Putamen (tissue), 1 donor: ENCODE measurements at places on chromosomes 11 and 22.

- no peak for DNase-seq
Measured at GRCh38 chr11:74543991-74544390, 48.4 kb upstream of the POLD3 start.

DNA sequence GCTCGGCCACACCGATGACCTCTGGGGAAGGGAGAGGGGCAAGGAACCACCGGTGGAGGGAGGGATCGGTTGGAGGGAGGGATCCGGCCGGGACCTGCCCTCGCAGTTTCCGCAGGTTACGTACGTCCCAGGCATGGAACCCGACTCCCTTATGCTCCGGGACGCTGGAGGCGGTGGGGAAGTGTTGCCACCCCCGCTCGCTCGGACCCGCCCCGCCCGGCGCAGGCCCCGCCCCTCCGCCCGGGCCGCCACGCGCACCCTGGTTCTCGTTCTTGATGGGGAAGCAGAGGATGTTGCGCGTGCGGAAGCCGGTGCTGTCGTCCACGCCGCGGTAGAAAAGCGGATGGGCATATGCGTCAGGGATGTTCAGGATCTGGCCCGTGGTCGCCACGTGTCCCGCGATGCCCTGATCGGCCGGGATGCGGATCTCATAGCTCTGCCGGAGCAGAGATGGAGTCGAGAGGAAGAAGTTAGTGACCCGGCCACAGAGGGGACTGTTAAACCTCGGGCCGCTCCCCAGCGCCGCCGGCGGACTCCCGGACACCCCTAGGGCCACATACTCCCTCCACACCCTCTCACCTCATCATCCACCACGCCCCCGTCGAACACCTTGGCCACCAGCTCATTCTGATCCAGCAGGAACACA is 89.8 kb downstream of the PDE2A start:
- DNase-seq, result no peak

GRCh38 chr11:112790286-112790685 is 170.9 kb upstream of the NCAM1 start:
- DNase-seq, result no peak

- DNase-seq, result no peak
Measured at GRCh38 chr11:14235701-14236100, 123.3 kb downstream of the RRAS2 start.

DNA sequence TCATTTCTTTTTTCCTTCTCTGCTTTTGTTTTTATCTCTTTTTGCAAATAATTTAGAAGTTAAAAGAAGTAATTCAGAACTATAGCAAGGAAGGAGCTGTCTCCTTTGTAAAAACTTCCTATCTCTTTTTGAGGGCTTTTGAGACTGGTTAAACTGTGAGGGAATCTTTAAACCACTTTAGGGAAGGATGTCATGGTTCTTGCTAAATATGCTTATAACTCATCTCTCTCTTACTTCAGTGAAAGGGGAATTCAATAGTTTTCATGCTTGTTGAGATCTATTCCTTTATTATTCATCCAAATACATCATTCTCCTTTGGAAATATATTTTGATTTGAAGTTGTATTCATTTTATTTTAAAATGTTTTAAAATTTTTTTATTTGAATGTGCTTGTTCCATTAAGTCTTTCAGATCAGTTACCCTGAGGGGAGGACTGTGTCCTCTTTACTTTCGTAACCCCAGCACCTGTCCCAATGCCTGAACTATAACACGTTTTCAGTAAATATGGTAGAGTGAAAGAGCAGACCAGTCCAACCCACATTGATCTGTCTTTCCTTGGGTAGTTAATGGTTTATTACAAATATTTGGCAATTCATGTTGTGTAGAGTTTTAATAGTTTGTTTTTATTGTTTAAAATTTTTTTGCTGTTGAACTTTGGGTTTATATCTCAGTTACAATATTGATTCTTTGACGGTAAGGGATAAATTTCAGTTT is 27.5 kb downstream of the AMOTL1 start:
- DNase-seq, result no peak

GRCh38 chr11:9855579-9856287 is 191.9 kb downstream of the SWAP70 start:
- peak; percentile 25 for DNase-seq

- DNase-seq, result no peak
Measured at GRCh38 chr11:20025332-20025840, 134.9 kb downstream of the DBX1 start.

DNA sequence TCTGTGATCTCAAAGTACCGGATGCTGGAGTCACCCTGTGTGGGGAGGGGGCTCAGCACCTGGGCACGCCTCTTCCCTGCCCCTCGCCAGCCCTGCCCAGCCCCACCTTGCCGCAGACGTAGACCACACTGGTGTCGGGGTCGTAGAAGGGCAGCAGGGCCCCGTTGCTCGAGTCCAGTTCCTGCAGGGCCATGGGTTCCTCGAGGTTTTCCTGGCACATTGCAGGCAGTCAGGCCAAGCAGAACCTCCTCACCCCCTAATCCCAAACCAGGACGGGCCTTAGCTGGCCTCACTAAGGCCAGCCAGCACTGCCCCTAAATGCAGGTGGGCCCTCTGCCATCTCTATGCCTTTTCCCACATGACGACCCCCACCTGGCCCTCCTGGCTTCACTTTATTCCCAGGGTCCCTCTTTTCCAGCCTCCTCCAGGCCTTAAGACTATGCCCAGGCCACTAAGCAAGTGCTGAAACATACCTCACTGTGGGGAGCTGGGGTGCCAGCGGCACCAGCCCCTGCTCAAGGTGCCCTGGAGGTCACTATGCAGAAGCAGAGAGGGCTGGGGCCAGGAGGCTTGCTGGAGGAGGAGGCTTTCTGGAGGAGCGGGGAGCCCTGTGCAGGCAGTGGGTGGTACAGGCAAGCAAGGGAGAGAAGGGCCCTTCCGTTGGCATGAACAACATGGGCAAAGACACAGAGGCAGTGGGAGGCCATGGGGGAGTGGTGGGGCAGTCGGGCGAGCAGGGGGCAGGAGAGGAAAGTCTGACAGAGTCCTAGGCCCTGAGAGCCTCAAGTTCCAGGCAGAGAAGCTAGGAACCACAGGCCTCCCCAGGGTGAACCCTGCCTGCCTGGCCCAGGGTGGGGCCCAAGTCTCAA is 2.8 kb downstream of the CORO1B start:
- DNase-seq, result no peak

DNA sequence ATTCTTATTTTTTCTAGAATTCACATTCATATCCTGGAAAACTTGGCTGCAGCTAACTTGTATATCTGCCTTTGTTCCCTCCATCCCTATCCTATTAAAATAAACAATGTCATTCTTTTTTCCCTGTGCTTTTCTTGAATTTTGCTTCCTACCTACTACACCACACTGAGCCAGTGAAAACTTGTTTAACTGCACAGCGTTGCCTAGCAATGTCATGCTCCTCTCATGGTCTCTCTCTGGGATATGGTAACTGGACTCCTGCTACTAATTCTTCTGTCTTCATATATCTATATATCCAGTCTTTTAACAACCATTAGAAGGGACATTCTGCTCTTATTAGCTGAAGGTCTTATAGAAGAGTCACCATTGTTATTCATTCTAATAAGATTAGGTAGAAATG is 434.4 kb downstream of the METTL15 start:
- DNase-seq, result no peak

DNA sequence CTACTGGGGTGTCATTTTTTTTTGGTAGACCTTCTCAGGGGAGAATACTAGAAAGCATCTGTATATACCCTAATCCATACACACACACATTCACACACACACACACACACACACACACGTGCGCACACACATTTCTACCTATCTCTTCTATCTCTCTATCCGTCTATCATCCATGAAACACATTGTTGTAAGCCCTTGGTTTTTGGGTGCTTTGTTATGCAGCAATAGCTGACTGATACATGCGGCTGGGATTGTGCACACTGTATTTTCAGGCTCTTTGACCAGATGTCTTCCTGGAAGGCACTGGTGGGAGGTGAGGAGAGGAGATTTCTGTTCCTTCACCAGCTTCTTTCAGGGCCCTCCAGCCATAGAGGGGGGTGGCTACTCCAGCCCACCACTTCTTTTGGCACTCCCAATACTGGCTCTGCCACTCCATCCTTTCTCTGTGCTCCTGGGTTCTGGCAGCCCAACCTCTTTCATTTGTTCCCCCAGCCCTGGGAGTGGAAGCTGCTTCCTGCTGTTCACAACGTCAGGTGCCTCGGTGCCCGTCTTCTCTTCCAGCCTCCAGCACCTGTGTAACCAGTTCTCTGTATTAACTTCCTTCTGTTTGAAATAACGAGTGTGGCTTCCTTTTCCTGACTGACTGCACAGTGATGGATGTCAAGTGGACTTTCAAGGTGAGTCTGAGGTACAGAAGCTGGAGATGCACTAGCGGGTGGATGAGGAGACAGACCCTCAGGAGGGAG is 12.4 kb upstream of the MUC2 start:
- no peak for DNase-seq
